LHCN-M2 (cell line): ENCODE measurements at places on chromosomes 16 and 17.

GRCh38 chr17:40625311-40625710, 22.3 kb downstream of the SMARCE1 start:
- no peak for DNase-seq

- no peak for DNase-seq
Measured at GRCh38 chr16:28093385-28093725, 29.8 kb upstream of the GSG1L start.

DNA sequence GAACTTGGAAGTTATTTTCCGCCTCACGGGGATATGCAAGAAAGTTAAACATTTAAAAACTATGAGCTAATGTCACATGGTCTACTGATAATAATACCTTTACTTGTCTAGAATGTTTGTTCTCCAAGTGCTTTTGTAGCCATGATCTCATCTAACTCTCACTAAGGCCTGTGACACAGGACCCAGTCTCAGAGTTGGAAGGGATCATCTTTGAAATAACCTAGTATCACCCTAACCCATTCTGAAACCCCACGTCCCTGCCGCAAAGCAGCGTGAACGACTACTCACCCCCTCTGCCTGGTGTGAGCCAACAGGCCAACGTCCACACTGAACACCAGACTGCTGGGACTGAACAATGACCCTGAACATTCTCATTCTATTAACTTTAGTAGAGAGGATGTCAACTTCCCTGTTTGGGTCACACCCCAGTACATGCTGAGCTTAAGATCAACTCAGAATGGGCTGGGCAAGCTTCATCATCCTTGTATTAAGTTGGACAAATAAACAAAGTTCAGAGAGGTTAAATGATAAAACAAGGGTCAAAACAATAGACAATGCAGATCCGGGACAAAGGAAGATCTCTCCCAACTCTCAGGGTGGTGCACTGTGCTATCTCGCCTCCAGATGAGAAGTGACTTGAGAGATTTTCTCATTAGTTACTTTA, 54.8 kb upstream of the BCAR1 start:
- no peak for DNase-seq

DNA sequence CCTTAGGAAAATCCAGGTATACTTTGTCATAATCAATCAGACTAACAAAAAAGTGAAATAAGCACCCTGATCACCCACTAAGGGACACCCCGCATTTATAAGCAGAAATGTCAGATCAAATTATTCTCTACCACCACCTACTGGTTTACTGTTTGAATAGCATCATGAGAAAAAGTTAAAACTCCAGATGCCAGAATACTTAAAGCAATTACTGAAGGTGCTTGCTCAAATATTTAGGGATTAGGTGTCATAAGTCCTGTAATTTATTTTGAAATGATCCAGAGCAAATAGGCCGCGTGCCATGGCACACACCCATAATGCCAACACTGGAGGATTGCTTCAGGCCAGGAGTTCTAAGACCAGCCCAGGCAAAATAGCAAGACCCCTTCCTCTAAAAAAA, 2.3 kb downstream of the TOP2A start:
- peak; percentile 64 for DNase-seq

DNA sequence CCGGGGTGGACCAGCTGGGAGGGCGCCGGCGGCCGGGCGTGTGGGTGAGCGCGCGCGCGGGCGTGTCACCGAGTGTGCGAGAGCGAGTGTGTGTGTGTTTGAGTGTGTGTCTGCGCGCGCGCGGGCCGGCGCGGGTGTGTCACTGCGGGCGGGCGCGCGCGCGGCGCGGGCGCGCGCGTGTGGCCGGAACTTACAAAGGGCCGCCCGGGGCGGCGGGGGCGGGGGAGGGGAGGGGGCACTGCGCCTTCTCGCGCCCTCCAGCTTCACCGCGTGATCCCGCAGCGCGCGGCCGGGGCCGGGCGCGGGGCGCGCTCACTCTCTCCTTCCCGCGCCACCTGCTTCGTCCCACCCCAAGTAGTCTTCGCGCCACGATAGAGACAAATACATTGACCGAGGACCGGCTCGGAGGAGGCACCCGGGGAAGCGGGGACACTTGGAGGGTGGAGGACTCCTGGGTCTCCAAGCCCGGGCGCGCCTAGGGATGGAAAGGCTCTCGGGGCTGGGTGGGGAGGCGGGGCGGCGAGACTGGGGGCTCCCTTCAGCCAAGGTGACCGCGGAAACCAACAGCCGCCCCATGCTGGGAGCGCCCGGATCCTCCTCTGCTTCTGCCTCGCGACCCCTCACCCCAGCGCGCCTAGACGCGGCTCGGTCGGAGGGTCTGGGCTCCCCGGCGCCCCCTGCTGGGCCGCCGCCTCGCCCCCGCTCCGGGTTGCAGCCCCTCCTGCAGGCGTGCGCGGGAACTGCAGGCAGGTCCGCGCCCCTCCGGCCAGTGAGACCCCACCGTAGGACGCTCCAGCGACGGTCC, at the start of gene SRCIN1:
TSS of gene SRCIN1 (minus strand) at position 112 of the 805 bp plus-strand sequence. CDS start 247 bp downstream, outside the sequence.
- DNase-seq: no peak

DNA sequence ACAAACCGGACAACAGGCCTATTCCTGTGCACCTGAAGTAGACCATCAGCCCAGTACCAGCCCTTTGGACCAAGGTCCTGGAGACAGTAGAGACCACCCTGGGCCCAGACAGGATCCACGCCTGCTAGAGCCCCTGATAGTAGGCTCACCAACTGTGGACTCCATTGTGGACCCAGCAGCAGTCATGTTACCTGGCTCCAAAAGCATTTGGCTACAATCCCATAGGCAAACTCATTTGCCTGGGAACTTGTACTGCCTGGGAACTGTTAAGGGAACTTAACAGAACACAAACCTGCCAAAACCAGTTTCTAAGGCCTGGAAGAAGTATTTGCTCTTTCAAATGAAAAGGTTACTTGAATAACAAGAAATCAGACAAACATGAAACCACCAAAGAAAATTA, 10.0 kb upstream of the ACSM1 start:
- DNase-seq: no peak

DNA sequence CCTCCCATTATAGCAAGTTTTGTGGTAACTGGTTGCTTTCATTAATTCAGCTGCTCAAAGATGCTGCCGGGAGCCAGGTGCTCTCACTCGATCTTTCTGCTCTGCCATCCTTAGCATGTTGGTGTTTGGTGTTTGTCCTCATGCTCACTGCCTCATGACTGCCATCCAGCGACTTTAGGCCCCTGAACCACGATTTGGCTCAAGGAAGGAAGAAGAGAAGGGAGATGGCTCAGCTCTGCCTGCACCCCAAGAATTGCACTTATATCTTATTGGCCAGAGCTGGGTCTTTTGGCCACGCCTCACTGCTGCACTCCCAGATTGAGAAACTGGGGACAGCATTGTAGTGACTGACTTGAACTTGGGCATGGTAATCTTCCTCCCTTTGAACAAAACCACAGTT, 52.7 kb downstream of the ARSG start:
- DNase-seq: no peak

DNA sequence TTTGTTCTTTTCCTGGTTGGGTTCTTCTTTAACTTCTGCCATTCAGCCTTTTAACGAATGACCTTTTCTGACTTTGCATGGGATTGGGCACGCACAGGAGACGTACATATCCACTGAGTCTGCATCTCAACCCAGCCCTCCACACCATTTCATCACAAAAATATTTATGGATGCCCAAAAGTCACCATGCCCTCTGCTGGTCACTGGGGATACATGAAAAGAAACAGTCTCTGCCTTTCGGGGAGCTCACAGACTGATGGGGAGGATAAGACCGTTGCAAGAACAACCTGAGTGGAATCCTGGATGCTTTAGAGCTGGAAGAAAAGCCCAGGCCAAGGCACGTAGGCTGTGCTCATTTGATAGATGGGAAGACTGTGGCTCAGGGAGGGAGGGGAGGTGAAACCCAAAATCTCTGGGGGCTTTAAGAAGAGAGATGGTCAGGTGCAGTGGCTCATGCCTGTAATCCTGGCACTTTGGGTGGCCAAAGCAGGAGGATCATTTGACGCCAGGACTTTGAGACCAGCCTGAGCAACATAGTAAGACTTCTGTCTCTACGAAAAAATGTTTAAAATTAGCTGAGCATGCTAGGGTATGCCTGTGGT, 7.9 kb upstream of the MT2A start:
- DNase-seq: peak; percentile 71

- DNase-seq: no peak
Measured at GRCh38 chr17:4547118-4547906, 7.9 kb downstream of the MYBBP1A start.

GRCh38 chr17:27264068-27264812, 29.7 kb upstream of the WSB1 start:
- DNase-seq: no peak

DNA sequence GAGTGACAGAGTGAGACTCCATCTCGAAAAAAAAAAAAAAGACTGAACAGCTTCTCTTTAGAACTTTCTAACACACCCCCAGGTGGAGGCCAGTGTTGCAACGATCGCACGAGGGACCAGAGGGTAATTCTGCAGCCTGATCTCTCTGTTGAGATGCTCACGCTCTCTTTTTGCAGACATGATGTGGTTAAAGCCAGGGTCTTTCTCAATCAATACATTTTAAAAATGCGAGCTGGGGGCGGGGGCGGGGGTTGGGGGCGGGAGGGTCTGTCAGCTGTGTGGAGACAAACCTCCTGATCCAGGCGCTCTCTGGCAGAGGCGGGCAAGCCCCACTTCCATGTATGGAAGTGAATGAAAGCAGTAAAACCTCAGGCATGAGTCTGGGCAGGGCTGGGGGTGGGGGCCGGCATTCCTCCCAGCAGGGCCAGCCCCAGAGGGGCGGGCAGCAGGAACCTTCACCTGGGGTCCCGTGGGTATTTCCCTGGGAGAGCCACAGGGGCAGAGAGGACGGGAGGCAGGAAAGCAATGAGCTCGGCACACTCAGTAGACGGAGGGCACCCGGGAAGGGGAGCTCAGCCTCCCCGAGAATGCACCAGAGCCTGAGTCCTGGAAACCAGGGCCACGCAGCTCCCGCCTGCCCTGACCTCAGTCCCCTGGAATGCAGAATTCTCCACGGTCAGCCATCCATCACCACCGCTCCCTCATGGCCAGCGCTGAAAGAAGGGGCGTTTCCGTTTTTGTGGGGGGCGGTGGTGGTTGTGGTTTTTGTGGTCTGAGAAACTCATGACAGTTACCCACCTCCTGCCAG, 28.0 kb downstream of the NXN start:
- peak; percentile 71 for DNase-seq

GRCh38 chr16:50310308-50311133, 44.2 kb downstream of the ADCY7 start:
- no peak for DNase-seq

- no peak for DNase-seq
Measured at GRCh38 chr16:78668393-78668792, 568.9 kb downstream of the WWOX start.

GRCh38 chr17:38320482-38320881, 23.3 kb downstream of the GPR179 start:
- no peak for DNase-seq

GRCh38 chr17:16415031-16415924, at the start of gene TRPV2:
Gene TRPV2, plus strand, starts transcription at chr17:16415571. Its CDS starts 2,098 bp downstream, at chr17:16417669.
- DNase-seq: peak; percentile 12

- DNase-seq: peak; percentile 41
Measured at GRCh38 chr17:78884148-78884825, 18.7 kb downstream of the CEP295NL start.

DNA sequence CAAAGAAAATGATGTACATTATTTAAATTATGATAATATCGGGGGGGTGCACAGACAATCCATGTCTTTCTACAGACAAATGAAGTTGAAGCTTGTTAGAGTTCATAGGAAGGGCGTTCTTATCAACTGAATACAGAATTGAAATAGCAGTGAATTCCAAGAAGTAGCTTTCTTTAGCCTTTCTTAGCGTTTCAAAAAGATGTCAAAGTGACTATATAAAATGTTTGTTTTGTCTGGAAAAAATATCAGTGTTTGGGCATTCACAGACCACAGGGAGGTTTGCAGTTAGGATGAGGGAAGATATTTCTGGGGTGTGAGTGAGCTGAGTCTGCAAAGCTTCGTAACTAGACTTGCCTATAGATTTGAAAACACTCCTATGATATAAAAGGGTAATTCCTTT, 55.0 kb downstream of the STX8 start:
- DNase-seq: no peak

- DNase-seq: no peak
Measured at GRCh38 chr16:3908951-3909437, 28.5 kb upstream of the CREBBP start.

GRCh38 chr16:4091240-4092012, 24.8 kb downstream of the ADCY9 start:
- no peak for DNase-seq

- DNase-seq: no peak
Measured at GRCh38 chr16:71727551-71728324, 3.2 kb upstream of the PHLPP2 start.

DNA sequence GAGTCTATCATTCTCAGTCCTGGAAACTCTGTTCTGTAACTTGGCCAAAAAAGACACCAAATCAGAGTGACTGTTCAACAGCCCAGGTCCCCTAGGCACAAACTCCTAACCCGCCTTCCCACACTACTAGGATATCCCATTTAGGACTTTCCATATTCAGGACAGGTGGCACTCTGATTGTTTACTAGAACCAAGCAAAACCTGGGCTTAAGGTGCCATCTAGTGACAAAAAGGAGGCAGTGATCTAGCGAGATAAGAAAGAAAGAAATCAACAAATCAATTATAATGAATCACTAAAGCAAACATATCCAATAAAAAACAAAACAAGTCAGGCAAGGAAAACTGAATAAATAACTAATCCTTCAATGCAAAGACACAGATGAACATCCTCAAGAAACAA, 203.9 kb downstream of the CEP112 start:
- DNase-seq: peak; percentile 28

DNA sequence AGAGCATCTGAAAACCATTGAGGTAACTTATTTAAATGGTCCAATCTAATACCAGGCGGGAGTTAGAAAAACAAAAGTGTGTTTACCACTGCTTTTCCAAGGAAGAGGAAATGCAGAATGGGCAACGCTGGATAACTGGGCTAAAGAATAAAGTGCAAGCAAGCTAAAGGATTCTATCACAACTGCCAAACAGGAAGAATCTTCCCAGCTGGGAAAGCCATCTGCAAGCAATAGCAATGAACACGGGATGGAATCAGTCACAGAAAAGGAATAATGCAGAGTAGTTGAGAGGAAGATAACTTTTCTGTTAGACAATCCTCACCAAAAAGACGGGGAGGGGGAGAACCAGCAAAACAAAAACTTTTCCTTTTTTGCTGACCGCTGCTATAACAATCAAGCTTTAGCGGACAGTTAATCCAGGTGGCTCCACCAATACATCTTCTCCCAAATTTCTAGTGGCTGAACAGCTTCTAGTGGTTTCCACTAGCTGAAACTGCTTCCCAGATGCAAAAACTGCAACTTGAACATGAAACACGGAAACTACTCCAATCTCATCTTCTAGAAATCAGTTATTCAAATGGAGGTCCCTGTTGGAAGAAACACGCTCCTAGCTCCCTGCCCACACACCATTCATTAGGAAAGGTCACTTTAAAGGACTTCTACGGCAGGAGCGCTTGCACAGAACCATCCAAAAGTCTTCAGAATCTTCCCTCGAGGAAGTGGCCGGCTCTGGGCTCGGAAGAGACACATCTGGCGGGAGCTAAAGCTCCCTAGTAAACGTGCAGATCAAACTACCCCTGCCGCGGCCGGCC, 929 bp downstream of the TMEM11 start:
- DNase-seq: no peak
